ENCODE measurements at places on chromosomes 11 and 22.

DNA sequence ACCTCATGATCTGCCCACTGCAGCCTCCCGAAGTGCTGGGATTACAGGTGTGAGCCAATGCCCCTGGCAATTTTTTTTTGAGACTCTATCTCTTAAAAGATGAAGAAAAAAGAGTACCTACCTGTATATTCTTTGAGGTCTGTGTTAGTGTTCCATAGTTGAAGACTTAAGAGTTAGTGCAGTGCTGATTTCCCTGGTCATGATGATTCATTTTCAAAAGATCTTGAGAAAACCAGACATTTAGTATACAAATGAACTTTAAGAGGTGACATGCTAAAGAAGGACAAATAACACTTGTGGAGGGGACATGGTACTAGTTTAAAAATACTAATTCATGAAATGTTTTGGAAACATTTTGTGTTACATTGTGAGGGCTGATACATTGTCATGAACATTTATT lies 17.7 kb downstream of the CBL start:
- no peak for DNase-seq

- no peak for DNase-seq
Measured at GRCh38 chr11:1011320-1011698, 25.2 kb downstream of the MUC6 start.

- no peak for DNase-seq
Measured at GRCh38 chr11:68505596-68505995, 45.0 kb downstream of the PPP6R3 start.

DNA sequence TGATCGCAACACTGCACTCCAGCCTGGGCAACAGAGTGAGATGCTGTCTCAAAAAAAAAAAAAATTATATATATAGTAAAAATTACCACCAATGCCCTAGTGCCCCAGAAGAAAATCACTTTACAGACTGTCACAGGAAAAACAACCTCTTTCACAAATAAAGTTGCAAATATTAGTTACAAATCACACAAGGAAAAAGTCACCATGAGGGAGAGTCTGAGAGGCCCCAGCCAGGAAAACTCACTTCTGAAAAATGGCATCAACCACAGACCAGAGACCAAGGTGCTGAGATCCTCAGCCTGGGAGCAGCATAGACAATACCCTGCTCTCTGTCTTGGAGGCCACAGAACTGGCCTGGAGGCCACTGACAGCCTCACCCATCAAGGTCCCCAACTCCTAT lies 20.4 kb downstream of the GGT5 start:
- DNase-seq, result no peak

GRCh38 chr11:107301878-107302277 lies 155.7 kb downstream of the CWF19L2 start:
- DNase-seq, result no peak

DNA sequence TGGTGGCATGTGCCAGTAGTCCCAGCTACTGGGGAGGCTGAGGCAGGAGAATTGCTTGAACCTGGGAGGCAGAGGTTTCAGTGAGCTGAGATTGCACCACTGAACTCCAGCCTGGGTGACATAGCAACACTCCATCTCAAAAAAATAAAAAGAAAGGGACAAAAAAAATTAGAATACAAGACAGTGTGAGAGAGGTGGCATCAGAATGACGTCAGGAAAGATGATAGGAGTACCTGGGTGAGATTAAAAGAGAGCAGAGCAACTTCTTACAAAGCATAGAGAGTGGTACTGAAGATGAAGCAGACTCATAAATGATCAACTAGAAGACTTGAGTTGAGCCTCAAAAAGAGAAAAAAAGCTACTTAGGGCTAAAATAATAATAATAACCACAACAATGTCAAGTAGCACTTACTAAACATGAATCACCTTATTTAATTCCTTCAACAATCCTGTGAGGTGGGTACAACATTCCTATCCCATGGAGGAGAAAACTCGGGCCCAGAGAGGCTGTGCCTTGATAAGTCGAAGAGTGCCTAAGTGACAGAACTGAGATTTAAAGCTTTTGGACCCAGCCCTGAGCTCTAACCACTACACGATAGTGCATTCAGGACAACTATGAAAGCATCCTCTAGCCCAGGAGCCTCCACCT lies 5.2 kb upstream of the SLN start:
- no peak for DNase-seq

DNA sequence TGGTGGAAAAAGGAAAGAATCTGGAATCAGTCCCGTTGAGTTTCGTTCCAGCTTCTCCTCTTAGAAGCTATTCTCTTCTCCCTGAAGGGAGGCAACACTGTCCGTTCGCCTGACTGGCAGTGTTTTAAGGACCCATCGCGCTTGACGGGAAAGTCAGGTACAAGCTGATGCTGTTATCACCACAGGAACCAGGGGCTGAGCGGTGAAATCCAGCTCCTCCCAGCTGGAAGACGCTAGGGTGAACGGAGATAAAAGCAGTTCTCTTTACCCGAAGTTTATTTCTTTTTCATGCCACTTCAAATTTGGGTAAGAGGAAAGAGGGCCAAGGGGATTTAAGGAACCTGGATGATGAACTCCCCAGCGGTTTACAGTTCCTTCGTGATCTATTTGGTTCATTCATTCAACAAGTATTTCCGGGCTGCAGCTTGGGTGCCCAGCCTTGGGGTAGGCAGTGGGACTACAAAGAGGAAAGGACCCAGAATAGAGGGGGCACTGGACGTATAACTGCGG lies 551 bp upstream of the DEUP1 start:
- DNase-seq, result no peak

DNA sequence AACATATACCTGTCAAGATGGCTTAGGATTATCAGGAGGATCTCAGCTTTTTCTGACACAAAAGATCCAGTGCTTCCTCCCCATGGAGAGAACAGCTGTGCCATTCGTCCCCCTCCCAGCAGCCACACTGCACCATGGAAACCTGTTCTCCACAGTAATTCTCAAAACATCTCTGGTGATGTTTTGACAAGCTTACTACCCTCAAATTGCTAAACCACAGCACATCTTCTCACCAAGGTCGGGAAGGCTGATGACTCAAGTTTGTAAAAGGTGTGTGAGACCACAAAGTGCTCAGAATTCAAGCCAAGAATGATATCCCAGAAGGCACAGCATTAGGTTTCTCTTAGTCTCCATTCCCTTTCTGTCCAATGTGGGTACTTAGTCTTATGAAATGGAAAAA lies 3.9 kb upstream of the RAB38 start:
- DNase-seq, result no peak

GRCh38 chr11:131511794-131512193 lies 141.4 kb downstream of the NTM start:
- no peak for DNase-seq

DNA sequence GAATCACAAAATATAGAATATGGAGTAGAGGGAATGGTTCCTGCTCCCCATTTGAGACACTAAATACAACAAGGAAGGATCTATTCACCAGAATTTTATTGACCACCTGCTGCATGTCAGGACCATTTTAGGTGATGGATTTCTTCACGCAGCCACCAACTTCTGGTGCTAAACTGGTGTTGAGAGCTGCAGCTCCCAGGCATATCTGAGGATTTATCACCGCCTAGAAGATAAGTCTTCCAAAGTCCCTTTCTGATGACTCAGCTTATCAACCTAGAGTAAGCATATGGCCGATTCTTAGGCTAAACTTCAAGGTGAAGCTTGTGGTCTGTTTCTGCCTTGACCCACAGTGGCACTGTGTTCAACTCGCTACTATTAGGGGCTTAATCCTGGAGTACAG lies 6.7 kb downstream of the DDI1 start:
- no peak for DNase-seq

GRCh38 chr11:46338636-46338987 lies 8.7 kb upstream of the DGKZ start:
- DNase-seq, result no peak

- DNase-seq, result no peak
Measured at GRCh38 chr11:64990222-64990923, 6.4 kb downstream of the BATF2 start.

GRCh38 chr22:45966895-45967365 lies 10.0 kb downstream of the WNT7B start:
- no peak for DNase-seq

DNA sequence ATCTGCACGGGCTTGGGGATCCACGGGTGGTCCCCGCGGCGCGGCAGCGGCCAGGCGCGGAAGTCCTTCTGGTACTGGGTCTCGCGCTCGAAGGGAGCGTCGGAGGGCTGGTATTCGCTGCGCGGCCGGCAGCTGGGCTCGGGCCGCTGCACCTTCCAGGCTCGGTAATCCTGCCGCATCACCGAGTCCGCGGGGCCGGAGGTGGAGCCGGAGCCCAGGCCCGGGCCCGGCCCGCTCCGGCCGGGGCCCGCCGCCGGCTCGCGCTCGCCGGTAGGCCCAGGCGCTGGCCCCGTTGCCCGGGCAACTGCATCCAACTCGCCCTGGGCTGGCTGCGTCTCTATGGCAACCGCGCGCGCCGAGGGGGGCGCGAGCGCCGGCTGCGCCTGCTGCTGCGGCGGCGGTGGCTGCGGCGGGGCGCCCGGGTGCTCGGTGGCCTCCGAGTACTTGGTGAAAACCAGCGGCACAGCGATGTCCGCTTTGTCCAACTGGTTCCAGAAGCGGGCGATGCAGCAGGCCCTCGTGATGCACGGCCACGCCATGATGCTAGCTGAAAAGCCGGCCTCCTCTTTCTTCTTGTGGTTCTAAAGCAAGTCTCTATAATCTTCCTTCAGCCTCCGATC lies 897 bp downstream of the MAP6 start:
- DNase-seq, result peak; percentile 84

- no peak for DNase-seq
Measured at GRCh38 chr22:42645341-42645937, 3.8 kb downstream of the CYB5R3 start.

DNA sequence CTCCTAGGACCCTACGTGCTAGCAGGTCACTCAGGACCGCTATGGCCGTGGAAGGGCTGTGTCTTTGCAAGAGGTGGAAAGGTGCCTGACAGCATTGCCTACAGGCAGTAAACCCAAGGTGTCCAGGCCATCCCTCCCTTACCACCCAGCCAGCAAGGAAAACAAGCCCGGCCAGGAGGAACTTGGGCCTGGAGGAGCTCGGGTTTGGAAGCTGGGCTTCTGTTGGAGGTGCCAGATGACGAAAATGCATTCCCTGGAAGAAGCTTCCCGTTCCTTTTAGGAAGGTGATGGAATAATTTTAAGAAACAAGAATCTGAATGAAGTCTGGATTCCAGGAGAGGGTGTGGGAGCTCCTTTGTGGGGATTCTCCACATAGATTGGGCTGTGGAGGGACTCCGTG lies 23.6 kb downstream of the FBLN1 start:
- no peak for DNase-seq

- DNase-seq, result no peak
Measured at GRCh38 chr11:119377112-119377901, 4.2 kb downstream of the USP2 start.

GRCh38 chr11:65366340-65366773 lies 11.8 kb downstream of the TIGD3 start:
- no peak for DNase-seq

GRCh38 chr11:126561327-126561893 lies 205.9 kb downstream of the ST3GAL4 start:
- DNase-seq, result no peak

- DNase-seq, result no peak
Measured at GRCh38 chr11:48007677-48008076, 27.3 kb downstream of the PTPRJ start.

GRCh38 chr11:130209954-130210854 lies 50.6 kb downstream of the ST14 start:
- no peak for DNase-seq

GRCh38 chr11:124658501-124658900 lies 15.0 kb downstream of the SIAE start:
- no peak for DNase-seq

GRCh38 chr22:33932997-33933396 lies 12.7 kb upstream of the LARGE1 start:
- DNase-seq, result no peak

DNA sequence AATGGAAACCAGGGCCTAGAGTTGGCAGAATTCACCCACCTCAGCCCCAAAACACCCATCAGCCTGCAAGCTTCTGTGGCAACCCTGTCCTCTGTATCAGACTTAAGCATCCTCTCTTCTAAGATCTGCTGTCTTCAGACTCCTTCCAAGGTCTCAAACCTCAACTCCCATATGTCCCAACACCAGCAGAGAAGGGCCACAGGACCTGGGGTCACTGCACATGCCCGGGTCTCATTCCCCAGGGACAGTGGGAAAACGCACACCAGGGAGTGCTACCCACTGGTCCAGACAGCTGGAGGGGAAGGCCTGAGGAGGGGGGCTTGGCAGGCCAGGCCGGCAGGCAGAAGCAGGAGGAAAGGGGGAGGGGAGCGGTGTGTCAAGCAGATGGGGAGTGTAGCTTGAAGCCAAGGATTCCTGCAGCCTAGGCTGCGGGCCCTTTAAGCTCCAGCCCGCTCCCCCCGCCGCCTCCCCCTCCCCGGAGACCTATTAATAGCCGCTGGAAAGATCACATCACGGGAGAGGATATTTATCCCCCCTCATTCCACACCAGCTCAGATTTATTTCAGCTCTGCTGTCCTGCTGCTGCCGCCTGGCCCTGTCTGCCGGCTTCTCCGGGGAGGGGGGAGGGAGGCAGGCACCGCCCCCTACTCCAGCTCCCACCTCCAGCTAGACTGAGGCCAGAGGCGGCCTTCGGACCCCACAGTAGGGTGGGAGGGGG lies 16.7 kb downstream of the BCL9L start:
- DNase-seq, result peak; percentile 58

DNA sequence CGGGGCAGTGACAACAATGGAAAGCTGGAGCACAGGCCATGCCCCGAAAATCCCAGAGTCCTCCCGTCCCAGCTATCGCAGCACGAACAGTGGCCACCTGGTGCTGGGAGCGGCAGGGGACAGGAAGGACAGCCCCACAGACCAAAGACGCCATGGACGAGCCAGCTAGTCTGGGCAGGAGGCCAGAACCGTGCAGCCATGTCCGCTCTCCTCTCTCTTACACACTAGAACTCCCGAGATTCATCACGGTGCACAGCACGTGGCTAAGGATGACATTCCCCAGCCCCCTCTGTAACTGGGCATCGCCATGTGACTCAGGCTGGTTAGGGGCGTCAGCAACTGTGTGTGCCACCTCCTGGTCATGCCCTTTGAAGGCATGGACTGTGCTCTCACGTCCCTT lies 4.6 kb downstream of the CDPF1 start:
- DNase-seq, result peak; percentile 68

DNA sequence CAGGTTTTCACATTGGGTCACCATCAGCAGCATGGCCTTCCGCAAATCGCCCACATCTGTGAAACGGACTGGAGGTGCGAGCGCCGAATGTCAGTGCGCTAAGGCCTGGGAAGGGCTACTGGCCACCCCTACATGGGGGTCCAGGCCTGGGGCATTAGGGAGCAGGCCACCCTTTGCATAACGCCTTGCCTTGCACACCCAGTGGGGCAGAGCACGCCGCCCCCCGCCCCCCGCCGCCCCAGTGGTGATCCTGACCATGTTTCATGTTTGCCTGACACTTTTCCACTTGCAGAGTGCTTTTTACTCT lies 2.6 kb downstream of the GRK2 start:
- DNase-seq, result peak; percentile 66

- no peak for DNase-seq
Measured at GRCh38 chr11:74256378-74257133, 54.9 kb downstream of the P4HA3 start.

All from posterior cingulate gyrus (tissue), 11 donors.